ENCODE measurements at places on chromosomes 6 and 20.

- no peak for DNase-seq
Measured at GRCh38 chr20:10662661-10663458, 10.9 kb downstream of the JAG1 start.

GRCh38 chr6:12165722-12166280, 124.4 kb upstream of the EDN1 start:
- no peak for DNase-seq

DNA sequence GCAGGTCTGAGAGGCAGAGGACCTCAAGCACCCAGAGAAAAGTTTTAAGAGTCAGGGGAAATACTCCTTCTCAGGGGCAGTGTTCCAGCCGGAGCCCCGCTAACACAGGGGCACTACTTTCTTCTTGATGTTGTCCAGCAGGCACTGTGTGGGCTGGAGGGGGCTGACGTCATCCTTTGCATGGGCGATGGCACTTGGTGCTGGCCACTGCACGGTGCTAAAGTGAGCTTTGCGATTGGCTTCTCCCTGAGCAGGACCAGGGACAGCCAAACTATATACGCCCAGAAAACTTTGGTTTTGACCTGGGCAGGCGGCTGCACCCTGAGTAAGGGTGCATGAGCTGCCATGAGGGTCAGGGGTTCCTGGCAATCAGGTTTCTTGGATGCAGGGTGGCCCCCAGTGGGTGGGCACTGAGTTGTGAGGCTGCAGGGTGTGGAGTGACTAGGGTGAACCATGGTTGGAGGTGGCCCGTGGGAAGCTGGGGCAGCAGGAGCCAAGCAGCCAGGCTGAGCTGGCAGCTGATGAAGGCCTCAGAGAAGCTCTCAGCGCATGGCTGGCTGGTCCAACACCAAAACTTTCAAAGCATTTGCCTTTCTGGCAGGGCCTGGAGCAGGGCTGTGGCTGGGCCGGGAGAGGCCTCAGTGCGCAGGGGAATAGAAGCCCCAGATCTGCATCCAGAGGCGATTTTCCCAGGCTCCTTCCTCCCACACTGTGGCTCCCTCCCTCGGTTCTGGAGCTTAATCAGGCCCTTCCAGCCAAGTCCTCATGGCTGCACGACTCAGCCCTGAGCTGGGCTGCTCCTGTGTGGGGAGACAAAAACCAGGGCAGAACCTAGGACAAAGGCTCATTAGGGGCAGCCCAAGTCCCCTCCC, 18.3 kb downstream of the MRPS18A start:
- DNase-seq: no peak

DNA sequence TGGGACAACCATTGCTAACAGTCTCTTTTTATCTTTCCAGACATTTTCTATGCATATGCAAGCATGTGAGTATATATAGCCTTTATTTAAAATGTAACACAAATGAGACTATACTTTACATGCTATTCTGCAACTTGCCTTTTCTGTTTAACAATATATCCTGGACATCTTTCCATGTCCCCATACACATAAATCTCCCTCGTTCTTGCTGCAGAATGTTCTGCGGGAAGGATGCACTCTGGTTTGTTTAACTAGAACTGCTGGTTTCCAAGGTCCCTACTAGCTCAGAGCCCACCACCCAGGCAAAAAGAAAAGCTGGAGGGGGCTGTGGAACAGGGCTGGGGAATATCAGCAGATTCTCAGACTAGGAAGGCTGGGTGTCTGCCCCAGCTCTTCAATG, 35.2 kb upstream of the CCDC167 start:
- DNase-seq: no peak

DNA sequence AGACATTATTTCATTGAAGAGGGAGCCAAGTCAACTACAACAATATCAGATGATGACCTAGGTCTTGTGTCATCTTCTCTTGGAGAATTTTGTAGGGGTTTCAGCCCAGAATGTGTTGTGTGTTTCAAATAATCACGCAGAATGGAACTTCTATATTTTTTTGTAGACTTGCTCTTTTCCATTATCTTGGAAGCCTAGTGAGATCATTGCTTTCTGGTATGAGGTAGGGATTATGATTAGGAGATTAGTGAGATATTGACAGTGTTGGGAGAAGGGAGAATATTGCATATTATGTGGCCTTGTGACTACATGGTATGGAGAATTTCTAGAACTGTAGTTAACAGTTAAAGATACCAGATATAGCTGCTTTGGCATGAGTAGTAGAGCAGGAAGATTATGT, 423.6 kb upstream of the PLCB4 start:
- no peak for DNase-seq

DNA sequence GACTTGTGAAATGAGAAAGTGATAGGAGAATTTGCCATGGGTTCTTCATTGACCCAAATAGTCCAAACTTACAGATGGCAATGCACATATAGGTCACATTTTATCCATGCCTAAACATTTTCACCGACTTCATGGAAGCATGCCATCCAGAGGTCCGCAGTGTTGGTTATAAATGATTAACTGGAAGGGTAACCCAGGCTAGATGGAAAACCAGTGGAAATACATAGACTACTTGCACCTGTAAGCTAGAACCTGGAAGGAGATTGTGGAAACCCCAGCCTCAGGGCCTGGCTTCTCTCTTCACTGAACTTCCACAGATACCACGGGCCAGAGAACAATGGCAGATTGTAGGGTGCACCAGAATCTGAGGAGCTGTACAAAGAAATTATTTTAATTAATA, 103.8 kb upstream of the SYNDIG1 start:
- DNase-seq: no peak

DNA sequence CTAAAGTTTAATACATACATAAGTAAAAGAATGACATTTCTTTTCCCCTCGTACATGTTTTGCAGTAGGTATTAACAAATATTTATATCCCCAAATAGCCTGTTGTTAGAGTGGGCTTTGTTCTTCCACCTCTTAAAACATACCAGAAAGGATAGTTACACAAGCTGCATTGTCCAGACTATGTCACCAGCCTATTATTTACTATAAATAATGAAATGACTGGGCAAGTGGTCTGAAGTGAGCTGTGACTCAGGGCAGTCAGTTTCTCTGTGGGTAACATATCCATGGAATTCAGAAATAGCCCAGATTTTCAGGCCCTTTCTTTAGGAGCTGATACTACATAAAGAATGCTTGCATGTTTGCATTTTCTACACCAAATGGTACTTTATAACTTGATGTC, 60.1 kb downstream of the FUT9 start:
- DNase-seq: no peak

DNA sequence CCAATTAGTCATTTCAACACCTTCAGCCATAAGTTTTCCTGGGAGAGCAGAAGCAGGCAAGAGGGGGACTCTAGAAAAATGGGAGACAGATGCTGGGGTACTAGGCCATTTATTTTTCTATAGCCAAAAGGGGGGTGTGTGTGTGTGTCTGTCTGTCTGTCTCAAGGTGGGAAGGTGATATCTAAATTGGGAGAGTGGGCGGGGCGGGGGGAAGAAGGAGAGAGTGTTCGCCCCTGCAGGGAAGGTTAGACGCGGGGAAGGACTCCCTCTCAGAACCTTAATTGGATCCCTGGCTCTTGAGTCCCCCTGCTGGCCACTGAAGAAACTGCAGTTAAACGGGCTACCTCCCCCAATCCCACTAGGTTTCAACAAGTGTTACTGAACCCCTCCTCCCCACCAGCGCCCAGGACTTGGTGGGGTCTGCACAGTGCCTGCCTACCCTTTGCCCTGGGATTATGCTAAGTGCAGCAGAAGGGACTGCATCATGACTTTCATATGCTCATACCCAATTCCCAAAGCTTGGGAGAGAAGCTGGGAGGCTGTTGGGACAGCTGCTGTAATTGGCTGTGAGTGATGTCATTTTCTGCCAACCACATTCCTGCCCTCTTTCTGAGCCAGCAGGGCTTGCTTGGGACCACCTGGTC, 45.8 kb downstream of the FOXP4 start:
- DNase-seq: peak; percentile 63

GRCh38 chr20:10495173-10495572, 60.1 kb downstream of the SLX4IP start:
- DNase-seq: no peak

GRCh38 chr6:100877851-100878250, 3.3 kb downstream of the ASCC3 start:
- no peak for DNase-seq

DNA sequence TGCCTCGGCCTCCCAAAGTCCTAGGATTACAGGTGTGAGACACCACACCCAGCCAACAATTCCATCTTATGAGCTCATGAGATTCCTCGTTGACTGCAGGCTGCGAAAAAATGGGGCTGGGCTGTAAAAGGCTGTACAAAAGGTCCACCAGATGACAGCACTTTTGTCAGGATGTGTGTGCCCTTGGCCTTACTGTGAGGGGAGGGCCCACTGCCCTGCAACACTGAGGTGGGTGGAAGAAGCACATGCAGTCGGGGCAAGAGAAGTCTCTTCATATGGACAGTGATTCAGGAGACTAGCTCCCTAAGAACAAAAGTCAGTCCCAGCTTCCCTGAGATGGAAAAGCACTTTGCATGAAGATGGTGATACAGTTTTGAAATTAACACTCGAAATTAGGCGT, 50.5 kb downstream of the KCTD20 start:
- DNase-seq: no peak

DNA sequence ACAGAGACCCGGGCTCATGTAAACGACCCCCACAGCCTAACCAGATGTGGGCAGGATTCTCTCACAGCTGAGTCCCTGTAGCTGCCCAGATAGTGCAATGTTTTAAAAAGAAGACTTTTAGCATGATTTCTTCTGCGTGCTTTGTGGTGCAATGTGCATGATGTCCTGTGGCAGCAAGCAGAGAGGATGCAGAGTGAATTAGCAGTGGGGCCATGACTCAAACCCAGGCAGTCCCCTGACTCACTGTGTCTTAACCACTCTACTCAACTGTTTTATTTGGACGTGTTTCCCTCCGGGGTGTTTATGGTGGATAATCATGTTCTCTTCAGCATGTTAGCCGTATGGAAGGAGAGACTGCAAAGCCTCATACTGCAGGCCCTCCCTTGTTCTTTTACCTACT, 247.9 kb downstream of the SLC24A3 start:
- no peak for DNase-seq

DNA sequence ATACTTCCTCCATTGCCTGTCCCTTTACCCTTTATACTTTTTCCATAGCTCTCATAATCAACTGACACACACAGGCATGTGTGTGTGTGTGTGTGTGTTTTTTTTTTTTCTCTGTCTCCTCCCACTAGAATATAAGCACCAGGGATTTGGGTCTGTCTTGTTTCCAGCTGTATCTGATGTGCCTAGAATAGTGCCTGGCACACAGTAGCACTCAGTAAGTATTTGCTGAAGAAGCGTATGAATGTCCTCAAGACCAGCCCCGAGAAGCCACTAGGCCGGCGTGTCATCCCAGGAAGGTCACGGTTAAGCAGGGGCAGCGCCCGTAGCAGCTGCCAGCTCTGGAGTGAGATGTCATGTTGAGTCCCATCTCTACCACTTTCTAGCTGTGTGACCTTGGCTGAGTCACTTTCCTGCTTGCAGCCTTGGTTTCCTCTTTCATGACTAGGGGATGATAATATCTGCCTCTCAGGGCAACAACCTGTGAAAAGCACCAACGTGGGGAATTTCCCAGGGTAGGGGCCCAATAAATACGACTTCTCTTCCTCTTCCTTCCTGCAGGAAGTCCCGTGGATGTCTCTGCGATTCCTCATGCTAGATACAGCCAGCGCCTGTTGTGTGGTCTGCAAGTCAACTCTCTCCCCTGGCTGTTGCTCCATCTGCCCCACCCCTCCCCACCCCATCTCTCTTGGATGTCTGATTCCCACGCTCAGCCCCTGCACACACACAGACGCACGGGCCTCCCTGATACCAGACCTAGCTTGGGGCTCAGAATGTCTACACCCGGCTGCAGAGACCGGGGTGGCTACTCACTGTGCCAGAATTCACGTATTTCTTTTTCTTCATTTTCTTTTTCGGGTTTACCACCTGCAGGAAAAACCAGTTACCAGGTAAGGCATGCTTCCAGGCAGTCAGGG, 58.1 kb downstream of the RAB44 start:
- DNase-seq: peak; percentile 21

DNA sequence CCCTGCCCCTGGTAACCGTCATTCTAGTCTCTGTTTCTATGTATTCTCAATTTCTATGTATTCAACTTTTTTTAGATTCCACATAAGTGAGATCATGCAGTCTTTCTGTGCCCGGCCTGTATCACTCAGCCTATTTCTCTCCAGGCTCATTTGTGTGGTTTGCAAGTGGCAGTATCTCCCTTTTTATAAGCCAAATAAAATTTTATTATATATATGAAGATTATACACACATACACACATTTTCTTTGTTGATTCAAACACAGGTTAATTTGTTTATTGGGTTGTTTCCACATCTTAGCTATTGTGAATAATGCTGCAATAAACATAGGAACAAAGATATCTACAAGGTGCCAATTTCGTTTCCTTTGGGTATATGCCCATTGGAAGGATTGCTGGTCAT, 571.7 kb downstream of the DHX35 start:
- no peak for DNase-seq

GRCh38 chr20:17688965-17689364, 6.9 kb upstream of the RRBP1 start:
- DNase-seq: no peak

DNA sequence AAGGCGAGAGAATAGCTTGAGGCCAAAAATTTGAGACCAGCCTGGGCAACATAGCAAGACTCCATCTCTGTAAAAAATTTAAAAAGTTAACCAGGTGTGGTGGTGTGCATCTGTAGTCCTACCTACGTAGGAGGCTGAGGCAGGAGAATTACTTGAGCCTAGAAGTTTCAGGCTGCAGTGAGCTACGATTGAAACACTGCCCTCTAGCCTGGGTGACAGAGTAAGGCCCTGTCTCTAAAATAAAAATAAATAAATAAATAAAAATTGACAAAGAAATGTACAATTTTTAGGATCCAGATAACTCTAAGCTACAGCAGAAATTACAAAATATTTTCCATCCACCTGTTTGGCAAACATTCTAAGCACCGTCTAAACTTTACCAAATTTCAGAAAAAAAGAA, 941.0 kb upstream of the ADGRB3 start:
- DNase-seq: no peak

DNA sequence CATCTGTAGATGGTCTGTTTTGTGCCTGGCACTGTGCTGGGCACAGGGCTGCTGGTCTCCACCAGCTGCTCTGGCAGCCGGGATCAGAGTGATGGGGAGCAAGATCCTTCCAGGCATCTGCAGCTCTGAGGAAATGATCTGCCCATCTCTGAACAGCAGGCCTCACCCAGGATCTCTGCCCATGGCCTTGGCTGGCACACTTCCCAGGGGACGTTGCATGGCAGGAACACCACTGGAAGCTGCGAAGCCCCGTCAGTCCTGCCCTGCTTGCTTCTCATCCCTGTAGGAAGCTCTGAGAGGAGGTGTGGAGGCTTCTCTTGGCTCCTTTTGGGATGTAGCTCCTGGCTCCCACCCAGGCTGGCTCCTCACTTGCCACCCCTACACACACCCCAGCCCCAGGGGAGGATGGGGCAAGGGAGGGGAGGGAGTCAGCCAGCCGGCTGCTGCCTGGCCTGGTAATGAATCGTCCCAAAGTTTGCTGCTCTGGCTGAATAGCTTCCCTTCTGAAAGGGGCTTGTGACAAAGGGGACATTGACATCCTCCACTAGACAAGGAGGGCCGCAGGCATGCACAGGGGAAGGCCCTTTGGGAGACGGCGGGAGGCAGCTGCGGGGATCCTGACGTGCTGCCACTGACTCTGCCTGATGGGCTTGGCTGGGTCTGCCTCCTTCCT, 108.9 kb downstream of the VEGFA start:
- DNase-seq: no peak

GRCh38 chr6:103236923-103237322, 1622.8 kb downstream of the HACE1 start:
- DNase-seq: no peak

- no peak for DNase-seq
Measured at GRCh38 chr6:2240961-2241360, 4.4 kb downstream of the GMDS start.

- DNase-seq: no peak
Measured at GRCh38 chr6:151534576-151534975, 40.8 kb downstream of the CCDC170 start.

All from naive thymus-derived CD4-positive, alpha-beta T cell (primary cell).